ENCODE measurements at places on chromosomes 13 and 19.

GRCh38 chr13:48710160-48710559 lies 56.4 kb downstream of the CYSLTR2 start:
- DNase-seq, result no peak

- no peak for DNase-seq
Observed at GRCh38 chr13:20711301-20712044, 8.0 kb downstream of the IL17D start.

GRCh38 chr13:51000571-51001260 lies 91.1 kb downstream of the RNASEH2B start:
- no peak for DNase-seq

DNA sequence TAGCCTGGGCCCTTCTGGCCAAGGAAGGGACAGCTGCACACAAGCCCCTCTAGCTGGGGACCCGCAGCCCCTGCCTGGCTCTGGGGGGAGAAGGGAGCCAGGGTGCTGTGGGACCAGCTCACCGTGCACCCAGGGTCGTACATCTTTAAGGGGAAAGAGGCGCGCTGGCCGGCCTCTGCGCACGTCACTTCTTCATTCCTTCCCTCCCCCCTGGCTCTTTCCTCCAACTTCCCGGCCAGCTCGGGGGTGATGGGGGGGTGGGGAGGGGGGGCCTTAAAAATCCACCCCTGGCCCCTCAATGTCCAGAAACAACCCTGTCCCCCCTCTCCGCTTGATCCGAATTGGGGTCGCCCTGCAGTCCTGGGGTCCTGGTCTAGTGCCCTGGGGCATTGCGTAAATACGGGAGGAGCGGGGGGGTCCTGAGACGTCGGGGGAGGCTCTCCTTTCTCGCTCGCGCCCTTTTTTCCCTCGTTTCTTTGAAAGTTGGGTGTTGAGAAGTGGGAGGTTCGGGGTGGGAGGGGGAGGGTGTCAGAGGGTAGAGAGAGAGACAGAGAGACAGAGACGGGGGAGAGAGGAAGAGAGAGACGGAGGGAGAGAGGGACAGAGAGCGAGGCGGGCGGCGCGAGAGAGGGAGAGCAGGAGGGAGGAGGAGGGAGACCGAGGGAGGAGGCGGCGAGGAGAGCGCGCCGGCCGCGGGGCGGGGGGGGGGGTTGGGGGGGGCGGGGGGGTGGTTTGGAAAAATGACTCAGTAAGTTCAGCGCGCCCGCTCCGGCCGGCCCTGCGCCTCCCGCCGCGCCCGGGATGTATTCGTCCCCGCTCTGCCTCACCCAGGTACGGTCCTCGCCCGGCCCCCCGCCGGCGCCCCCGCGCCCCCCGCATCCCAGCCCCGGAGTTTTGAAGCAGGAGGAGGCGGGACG lies at the start of gene NFIC:
TSS of gene NFIC (plus strand) at position 748 of the 917 bp plus-strand sequence. CDS start at position 802, 54 bp downstream.
- peak; percentile 83 for DNase-seq

- DNase-seq, result no peak
Observed at GRCh38 chr13:92849381-92849780, 377.2 kb upstream of the GPC6 start.

GRCh38 chr13:30802501-30802900 lies 67.2 kb downstream of the ALOX5AP start:
- no peak for DNase-seq

DNA sequence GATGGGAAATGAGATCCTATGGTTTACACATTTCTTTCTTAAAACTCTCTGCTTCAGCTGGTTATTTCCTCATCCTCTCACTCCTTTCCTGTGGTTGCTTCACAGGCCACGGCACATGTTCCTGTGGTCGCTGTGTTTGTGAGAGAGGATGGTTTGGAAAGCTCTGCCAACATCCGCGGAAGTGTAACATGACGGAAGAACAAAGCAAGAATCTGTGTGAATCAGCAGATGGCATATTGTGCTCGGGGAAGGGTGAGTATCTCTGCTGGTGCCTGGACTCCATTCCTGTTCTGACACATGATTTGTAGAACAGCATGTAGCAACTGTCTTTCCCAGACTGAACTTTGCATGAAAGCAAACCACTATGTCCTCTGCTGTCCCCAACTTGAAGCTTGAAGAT lies 254.2 kb downstream of the ITGBL1 start:
- DNase-seq, result no peak

GRCh38 chr13:32045537-32045936 lies 14.0 kb downstream of the FRY start:
- no peak for DNase-seq

GRCh38 chr19:11105014-11105636 lies 15.9 kb downstream of the LDLR start:
- no peak for DNase-seq

DNA sequence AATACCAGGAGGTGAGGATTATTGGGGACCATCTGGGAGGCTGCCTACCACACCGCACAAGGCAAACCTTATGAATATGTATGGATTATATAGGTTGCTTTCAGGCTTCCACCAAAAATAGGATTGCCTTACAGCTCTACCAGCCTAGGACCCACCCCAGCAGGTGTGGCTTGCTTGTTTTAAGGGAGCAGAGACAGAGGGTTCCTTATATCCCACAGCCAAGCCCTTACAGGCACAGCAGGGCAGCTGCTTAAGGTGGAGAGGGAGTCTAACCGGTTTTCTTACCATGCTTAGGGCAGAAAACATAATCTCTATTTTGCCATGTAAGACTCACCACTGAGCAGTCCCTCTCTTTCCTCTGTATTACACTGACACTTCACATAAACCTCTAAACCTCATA lies 16.1 kb upstream of the TTYH1 start:
- no peak for DNase-seq

GRCh38 chr19:52527956-52528351 lies 486 bp downstream of the ZNF808 start:
- no peak for DNase-seq

- no peak for DNase-seq
Observed at GRCh38 chr13:60347174-60347573, 49.8 kb upstream of the TDRD3 start.

- peak; percentile 75 for DNase-seq
Observed at GRCh38 chr19:33177417-33177979, 16.6 kb upstream of the LRP3 start.

Data from testis (tissue), 5 donors.